ENCODE measurements at places on chromosomes 2 and 18.

DNA sequence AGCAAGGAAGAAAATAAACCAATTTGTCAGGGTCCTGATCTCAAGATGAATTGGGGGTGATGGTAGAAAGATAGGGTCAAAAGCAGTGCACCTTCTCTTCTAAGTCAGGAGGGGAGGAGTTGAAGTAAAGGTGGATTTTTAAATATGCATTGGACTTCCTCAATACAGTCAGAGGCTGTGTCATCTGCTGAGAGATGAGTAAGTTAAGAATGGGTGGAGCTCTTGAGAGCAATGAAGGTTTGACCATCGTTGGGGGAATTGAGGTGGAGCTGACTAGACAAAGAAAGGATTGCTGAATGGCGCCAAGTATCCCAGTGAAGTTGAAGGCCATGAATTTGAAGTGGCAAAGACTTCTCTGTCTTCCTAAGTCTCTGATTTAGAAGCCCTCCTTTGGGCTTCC, 18.4 kb upstream of the CPO start:
- no peak for DNase-seq

GRCh38 chr2:108918156-108918874, 70.7 kb downstream of the EDAR start:
- DNase-seq, result no peak

DNA sequence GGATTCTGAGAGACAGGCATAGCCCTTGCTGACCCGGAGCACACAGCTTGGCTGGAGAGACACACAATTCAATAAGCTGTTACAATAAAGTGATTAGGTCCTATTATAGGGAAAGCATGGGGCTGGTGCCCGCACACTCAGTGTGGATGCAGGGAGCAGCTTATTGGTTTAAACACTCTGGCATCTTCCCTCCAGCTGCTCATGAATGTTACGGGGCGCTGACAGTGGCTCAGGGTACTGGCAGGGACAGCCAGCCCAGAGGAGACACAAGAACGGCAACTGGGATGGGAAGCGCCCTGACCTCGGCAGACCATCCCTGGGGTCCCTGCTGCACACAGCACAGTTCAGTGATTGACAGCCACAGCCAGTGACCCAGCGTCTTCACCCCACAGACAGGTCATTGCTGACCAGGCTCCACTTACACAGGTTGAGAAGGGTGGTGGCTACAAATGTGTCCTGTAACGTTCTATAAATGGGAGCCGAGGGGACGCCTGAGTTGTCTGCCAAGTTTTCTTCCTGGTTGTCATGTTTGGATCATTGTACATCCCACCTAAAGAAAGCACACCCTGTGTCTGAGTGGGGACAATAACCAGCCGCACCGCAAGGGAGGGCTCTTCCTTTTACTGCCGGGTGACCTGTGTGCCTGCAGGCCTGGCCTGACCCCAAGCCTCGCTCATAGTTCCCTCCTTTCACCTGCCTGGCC, 60.3 kb downstream of the SH3BP4 start:
- no peak for DNase-seq

- DNase-seq, result no peak
Measured at GRCh38 chr2:134381141-134381540, 127.3 kb downstream of the MGAT5 start.
